ENCODE measurements at places on chromosomes 2 and 18.

GRCh38 chr2:11920993-11921583, 174.7 kb downstream of the LPIN1 start:
- DNase-seq, result no peak

DNA sequence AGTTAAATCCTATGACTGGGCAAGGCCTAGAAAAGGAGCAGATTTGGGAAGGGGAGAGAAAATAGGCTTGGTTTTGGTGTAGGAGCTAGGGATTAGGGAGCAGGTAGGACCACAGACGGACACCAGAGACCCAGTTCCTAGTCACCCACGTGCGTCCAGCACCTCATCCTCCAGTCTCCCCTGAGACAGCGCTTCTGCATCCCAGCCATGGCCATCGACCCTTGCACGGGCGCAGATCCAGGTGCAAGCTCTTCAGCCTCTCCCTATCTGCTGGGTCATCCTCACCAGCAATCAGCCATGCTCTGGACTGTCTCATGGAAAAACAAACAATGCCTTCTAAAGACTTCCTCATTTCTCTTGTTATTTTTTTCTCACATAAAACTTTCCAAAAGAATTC, 246.8 kb upstream of the RAB6C start:
- DNase-seq, result no peak

GRCh38 chr2:101771227-101771902, 73.9 kb downstream of the MAP4K4 start:
- DNase-seq, result no peak

DNA sequence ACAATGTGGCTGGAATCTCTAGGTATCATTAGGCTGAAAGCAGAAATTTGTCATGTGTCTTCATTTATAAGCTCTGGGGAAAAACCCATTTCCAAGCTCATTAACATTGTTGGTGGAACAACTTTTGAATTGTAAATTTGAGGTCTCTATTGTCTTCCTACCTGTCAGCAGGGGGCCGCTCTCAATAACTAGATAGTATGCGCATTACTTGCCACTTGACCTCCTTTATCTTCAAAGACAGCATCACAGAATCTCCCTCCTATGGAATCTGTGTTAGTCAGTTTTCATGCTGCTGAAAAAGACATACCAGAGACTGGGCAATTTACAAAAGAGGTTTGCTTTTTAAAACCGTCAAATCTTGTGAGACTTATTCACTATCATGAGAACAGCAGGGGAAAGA, 223.1 kb downstream of the CALCRL start:
- DNase-seq, result no peak

DNA sequence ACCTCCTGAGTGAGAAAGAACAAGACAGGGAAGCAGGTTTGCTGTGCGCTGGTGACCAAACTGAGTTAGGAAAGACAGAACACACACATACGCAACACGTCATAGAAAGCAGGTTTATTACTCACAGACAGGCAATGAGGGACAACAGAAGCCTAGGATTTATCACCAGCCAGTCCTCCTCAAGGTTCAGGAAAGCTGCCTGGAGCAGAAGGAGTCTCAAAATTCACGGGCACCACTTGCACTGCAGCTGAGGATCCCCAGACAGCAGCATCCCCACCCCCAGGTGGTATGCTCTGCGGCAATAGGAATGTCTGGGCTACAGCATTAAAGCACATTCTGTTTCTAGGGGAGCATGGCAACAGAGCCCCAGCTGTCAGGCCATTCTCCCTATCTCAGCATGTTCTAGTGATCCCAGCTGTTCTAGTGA, 284.4 kb upstream of the RGPD4 start:
- no peak for DNase-seq

DNA sequence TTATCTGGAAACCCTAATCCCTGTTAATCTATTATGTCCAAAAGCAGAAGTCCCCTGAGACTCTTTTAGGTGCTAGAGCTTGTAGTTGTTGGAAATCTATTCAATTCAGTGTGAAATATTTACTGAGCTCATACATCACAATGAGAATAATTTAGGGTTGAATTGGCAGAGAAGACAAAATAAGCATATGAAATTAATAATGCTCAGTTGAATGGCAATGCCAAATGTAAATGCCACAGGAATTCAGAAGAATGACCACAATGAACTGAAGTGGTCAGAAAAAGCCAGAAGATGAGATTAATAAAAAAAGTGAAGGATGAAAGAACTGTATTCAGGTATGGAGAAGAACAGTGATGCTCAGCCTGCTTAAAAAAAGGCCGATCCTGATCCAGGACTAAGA, 8.0 kb upstream of the STAT4 start:
- DNase-seq, result no peak

DNA sequence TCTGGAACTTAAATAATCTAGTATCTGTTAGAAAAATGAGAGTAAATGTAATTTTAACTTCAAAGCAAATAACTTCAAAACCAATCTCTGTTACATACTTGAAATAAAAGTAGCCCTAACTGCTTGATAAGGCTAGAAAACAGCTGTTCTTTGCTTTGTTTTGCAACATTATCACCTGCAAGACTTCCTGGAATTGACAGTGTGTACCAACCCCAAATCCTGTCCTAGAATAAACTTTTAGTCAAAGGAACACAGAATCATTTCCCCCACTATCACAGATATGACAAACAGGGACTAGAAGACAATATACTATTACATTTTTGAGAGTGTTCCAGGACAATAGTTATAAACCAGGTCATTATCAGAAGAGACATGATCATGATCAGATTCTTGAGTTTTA, 105.3 kb upstream of the PGAP1 start:
- no peak for DNase-seq

DNA sequence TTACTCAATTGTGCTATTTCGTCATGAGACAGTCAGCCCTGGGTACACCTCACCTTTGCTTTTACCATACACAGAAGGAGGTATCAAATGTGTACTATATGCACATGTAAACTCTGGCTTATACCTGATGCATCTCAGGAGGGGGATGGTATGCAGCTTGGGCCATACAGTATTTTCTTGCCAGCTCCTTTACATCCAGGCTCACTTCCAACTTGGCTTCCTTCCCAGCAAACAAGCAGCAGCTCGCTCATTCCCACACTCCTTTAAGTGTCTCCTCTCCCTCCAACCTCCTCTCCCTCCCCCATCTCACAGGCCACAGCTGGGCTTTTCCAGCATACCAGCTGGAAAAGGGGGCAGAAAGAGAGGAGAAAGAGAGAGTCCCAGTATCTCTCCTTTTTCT, 9.6 kb downstream of the MARCHF4 start:
- no peak for DNase-seq

- no peak for DNase-seq
Observed at GRCh38 chr2:45786030-45786835, 134.8 kb downstream of the PRKCE start.

DNA sequence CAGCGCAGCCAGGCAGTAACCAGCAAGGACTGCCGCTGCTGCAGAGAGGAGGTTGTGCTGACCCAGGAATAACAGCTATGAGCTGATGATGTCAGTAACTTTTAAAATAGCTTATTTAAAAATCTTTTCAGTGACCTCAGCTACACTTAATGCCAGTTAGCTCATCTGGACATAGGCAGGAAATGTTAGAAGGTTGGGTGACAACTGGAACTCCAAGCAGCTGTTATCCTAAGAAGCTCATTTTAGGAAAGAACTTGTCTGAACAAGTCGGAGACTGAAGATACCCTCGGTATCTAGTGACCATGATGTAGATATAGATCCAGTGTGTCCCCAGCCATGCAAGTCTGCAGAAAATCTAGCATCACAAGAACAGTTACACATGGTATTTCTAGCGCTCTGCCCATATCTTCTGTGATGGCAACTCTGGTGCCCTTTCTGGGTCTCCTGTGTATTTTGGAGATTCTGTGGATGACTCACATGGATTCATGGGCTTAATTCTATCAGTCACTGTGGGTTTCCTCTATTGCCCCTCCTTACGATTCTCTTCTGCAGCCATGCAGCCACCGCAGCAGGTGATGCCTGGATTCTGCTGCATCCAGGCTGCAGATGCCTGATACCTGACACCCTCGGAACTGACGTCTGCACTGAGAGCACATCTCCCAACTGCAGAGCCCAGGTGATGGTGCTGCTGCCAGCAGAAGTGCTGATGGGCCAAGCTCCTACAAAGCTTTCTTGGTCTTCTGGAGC, 19.8 kb upstream of the PLEK start:
- no peak for DNase-seq

DNA sequence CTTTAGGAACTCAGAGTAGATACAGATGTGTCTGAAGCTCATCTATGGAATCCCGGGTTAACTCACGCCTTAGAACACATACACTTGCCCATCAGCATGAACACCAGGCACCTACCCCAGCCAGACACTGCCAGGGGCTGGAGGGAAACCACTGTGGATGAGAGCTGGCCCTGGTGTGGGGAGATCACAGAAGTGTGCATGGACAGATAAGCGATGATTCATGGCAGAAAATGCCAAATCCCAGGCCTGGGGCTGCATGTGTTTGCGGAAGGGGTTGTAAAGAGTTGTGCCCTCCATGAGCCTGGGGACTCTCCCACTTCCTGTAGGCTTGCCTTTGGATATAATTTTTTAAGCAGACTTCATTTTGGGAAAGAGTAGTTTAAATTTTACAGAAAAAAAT, 193.4 kb downstream of the FHOD3 start:
- DNase-seq, result no peak

- no peak for DNase-seq
Observed at GRCh38 chr2:191500884-191501560, 176.9 kb upstream of the NABP1 start.

- no peak for DNase-seq
Observed at GRCh38 chr2:130373808-130374365, 18.0 kb downstream of the PTPN18 start.

GRCh38 chr2:29117636-29118303, 2.6 kb downstream of the CLIP4 start:
- no peak for DNase-seq

GRCh38 chr18:37641573-37641972, 76.0 kb upstream of the CELF4 start:
- no peak for DNase-seq

GRCh38 chr2:188628989-188629752, 337.5 kb downstream of the GULP1 start:
- DNase-seq, result no peak

DNA sequence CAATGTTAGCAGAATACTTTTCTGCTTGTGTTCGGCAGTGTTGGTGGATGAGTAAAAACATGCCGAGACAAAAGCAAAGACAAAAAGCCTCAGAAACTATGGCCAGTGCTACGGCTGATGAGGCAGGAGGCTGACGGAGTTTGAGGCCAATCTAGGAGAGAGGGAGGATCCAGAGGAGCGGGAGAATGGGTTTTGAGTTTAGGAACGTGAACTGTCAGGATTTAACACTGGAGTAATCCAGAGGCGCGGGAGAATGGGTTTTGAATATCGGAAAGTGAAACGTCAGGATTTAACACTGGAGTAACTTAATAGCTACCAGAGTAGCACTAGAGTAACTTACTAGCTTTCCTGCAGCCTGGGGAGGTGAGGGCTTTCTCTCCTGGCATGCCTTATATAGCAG, 37.4 kb downstream of the LYPD6B start:
- no peak for DNase-seq

- DNase-seq, result no peak
Observed at GRCh38 chr2:5756272-5756671, 64.1 kb downstream of the SOX11 start.

DNA sequence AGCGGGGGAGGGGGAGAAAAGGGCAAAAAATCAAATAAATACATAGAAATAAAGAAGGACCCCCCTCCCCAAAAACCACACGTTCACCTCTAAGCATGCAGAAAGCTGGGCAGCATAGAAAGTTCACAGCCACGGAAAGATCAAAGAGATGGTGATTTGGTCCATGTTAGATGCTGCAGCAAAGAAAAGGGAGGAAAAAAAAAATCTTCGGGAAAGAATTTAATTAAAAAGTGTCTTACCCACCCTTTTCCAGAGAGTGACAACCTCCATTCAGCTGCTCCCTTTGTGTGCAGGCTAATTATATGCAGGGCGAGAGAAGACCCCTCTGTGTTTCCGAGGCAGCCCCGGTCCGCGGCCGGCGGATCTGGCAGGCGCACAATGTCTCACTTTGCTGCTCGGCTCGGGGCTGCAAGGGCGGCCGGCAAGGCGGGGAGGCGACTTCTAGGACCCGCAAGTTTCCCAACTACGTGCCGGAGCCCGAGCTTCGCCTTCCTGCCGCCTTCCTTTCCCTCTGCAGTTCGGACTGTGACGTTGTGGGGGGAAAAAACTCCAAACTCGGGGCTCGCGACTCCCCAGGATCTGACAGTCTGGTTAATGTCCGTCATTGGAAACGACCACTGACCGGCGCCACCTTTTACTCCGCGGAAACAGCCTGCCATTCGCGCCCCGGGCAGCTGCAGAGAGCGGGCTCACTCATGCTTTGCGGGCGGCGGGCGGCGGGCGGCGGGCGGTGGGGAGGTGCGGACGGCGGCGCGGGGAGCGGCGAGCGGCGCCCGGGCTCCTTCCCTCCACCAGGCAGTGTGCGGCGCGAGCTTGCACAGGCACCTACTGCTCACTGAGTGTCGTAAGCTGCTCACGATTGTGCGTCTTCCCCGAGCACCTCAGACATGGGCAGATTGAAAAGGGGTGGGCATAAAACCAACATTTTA, at the start of gene LRRTM1:
Gene LRRTM1, minus strand, starts transcription at position 844 of the 929 bp plus-strand sequence. CDS start 933 bp downstream, outside the sequence.
- no peak for DNase-seq

DNA sequence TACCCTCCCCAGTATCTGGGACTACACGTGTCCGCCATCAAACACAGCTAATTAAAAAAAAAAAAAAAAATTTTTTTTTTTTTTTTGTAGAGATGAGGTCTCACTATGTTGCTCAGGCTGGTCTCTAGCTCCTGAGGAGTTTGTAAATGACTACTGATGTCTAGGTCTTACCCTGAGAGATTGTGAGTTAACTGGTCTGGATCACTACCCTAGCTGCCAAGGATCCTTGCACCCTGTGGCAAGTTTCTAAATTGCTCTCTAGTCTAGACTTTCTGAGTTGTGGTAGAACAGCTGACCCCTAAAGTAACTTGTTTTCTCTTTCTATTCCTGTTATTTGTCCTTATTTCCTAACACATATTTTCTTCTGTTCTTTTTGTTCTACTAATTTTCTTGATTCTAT, 44.5 kb downstream of the ABHD3 start:
- DNase-seq, result no peak

- peak; percentile 48 for DNase-seq
Observed at GRCh38 chr2:9474361-9475057, at the start of gene IAH1. Gene IAH1, plus strand, starts transcription at chr2:9474551. Its CDS starts 16 bp downstream, at chr2:9474567.

- DNase-seq, result no peak
Observed at GRCh38 chr18:25827228-25827627, 263.2 kb downstream of the SS18 start.

GRCh38 chr2:179650420-179650819, 211.0 kb downstream of the ZNF385B start:
- DNase-seq, result no peak

GRCh38 chr2:128273469-128274081, 45.1 kb downstream of the HS6ST1 start:
- no peak for DNase-seq

GRCh38 chr2:231886071-231886681, 40.0 kb downstream of the NPPC start:
- DNase-seq, result no peak

GRCh38 chr18:8480506-8481328, 128.5 kb upstream of the RAB12 start:
- no peak for DNase-seq

GRCh38 chr18:76363436-76364120, 131.5 kb downstream of the ZNF516 start:
- DNase-seq, result no peak
